ENCODE measurements at places on chromosomes 11 and 22.

- DNase-seq, result no peak
Observed at GRCh38 chr22:37618072-37618656, 9.5 kb downstream of the GGA1 start.

GRCh38 chr11:76745561-76746207 lies 37.5 kb upstream of the TSKU start:
- no peak for DNase-seq

DNA sequence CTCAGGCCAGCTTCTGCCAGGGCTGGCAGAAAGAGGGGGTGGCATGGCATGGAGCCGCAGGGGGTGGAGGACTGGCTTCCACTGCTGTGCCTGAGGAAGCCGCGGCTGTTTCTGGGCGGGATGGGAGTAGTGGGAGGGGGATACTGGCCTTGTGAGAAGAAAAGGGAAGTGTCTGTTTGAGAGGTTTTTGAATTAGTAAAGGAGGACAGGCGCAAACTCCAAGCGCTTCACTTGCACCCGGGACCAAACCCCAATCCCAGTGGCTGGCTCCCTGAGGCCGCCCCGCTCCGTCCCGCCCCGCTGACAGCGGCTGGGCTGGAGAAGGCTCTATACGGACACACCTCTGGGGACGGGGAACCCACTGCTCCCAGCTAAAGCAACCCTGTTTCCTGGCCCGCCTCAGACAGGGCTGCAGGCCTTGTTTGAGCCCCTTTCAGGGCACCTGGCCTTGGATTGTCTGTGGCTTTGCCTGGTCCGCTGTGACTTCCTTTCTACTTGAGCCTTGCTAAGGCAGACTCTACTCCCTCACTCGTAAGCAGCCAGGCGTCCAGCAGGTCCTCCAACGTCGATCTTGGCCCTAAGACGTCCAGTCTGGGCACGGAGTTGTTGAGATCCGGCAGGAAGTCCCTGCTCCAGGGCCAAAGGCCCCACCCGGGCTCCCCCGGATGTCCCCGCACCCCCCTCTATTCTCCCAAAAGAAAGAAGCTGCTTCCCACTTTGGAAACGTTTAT lies 2.2 kb downstream of the APOA1 start:
- DNase-seq, result peak; percentile 52

DNA sequence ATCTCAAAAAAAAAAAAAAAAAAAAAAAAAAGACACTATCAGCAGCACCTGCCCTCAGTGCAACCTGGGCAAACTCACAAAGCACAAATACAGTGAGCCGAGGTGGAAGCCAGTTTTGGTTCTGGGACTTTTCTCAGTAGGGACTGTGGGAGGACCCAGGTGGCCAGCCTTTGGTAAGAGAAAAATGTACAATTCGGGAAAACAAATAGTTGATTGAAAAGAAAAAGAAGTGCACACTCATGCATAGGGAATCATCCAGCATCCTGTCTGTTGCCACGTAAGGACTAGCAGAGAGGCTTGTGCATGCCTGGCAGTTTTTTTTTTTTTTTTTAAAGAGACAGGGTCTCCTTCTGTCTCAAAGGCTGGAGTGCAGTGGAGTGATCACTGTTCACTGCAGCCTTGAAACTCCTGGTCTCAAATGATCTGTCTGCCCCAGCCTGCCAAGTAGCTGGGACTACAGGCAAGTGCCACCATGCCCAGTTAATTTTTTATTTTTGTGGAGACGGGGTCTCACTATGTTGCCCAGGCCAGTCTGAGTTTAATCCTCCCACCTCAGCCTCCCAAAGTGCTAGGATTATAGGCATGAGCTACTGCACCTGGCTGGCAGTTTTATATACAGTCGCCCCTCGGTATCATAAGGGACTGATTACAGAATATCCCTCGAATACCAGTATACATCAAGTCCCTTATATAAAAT lies 36.7 kb downstream of the TPST2 start:
- DNase-seq, result peak; percentile 54

DNA sequence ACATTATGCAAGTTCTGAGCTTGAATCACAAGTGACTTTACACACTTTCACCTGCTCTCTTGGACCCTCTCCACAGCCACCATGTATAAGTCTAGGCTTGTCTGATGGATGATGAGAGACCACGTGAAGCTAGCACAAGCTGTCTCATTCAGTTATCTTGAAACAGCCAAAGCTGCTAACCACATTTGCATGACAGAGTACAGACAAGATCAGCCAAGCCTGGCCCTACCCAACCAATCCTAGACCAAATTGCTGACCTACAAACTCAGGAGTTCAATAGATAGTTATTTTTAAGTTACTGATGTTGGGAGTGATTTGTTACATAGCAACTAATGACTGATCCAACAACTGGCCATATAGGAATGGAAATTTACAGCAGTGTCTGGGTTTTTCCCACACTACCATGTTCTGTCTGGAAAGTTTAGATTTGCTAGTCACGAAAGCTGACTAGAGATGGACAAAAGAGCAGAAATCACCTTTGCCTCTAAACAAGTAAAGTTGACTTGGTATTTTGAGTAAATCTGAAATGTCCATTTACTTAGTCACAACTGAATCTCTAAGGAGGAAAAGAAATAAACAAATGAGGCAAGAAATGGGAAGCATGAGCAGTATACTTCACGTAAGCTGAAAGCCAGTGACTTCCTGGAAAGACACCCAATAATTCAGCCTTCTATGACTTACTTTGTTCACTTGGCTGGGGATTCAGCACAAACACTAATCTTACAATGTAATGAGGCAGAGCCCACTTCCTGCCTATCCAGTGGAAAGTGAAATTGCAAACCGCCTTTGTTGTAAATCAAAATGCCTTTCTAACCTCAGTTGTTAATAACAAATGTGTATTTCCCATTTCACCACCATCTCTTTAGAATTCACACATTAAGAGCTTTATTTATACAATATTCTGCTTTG lies 101.7 kb downstream of the FAM181B start:
- DNase-seq, result no peak

All from NCI-H526 (cell line).